NCI-H1048 (cell line): ENCODE measurements at places on chromosomes 7 and 10.

GRCh38 chr7:70153933-70154332, 555.7 kb downstream of the AUTS2 start:
- DNase-seq, result no peak

DNA sequence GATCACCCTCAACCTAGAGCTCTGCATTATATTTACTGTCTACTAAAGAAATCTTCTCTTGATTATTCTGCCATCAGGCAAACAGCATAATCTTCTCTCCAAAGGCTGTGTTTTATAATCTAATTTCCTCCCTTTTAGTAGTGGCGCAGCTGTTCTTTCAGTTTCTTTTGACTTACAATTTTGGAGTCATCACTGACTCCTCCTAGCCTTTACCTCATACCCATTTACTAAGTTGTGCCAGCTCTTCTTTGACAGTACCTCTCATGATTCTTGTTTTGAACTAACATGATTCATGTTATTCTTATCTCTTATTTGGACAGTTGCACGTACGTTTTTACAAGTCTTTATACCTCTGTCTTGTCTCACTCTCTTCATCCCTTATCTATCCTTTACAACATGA, 113.0 kb downstream of the FOXP2 start:
- no peak for DNase-seq

- no peak for DNase-seq
These were observed 7.3 kb upstream of the CABCOCO1 start for GRCh38 chr10:61655335-61655851.

GRCh38 chr10:49273082-49273465, 25.9 kb upstream of the C10orf71 start:
- DNase-seq, result no peak

GRCh38 chr10:86292462-86293395, 73.9 kb downstream of the GRID1 start:
- no peak for DNase-seq

- no peak for DNase-seq
These were observed 43.2 kb upstream of the TES start for GRCh38 chr7:116167177-116167576.

GRCh38 chr10:27192284-27192683, 37.1 kb downstream of the MASTL start:
- DNase-seq, result no peak

DNA sequence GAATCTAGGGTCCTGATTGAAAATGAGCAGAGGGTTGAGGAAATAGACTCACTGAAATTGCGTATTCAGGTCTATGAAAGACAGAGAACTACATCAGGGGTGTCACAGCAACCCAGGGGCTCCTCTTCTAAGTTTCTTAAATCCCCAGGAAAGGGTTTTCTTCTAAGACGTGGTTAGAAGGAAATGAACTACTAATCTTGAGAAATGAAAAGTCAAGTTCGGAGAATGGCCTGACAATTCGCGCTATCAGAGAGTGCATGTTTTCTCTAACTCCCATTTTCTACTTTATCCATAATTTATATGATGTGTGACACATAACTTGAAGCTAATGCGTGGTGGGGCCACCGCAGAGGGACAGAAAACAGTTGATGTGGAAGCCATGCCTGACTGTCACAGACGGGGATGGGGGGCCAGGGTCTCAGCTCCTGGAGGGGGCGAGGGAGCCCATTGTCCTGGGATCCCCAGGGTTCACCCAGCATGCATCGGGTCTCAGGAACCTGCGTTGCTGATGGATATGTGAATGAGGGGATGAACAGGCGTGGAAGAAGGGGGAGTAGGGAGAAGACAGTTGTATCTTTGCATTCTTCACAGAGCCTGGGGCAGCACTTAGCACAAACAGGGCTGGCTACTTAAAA, 86.3 kb downstream of the PTPRE start:
- DNase-seq, result no peak

DNA sequence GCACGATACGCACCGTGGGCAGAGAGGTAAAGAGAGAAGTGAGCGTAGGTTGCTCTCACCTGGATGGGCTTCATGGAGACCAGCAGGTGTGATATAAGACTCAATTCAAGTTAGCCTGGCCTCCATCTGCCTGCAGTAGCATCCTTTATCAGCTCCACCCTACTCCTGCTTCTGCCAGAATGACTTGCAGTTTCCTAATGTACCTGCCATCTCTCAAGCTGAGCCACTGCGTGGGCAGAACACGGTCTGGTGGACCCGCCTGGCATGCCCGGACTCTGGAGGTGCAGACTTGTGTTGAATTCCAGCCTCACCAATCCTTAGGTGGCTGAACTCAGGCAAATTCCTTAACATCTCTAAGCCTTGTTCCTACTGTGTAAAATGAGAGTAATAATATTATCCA, 64.3 kb downstream of the STEAP1B start:
- DNase-seq, result no peak

GRCh38 chr10:132551093-132551807, 13.7 kb downstream of the INPP5A start:
- no peak for DNase-seq

- DNase-seq, result no peak
These were observed 134.3 kb upstream of the ZMIZ1 start for GRCh38 chr10:78934532-78934898.

DNA sequence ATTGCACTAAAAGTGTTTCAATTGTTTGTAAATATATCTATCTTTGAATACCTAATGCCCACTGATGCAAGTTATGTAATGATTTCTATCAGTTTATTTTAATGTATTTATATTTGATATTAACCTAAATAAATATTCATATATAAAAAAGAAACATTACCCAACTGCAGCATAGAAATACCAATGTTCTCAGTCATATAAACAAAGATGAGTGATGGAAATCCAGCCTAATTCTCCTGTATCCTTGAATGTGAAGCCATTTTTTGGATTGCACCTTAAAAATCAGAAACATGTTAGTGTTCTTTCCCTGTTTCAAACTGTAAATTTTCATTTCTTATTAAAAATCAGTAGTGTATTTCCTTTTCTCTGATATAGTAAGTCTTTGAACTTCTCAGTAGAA, 305.8 kb upstream of the GNAI1 start:
- DNase-seq, result no peak

DNA sequence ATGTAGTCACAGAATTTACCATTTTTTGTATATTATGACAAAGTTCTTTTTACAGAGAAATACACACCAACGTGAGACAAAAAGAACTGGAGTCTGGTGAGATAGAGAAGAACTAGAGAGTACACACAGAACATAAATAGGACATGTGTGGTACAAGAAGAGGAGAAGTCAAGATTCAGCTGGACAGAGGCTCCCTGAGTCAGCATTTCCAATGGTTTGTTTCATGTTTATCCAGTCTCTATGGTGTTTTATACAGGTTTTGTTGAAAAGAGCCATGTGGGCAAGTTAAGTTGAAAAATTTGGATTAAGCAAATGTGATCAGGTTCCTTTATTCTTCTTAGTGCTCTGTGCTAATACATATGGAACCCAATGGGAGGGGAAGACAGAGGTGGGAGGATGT, 105.5 kb upstream of the AKR1E2 start:
- DNase-seq, result no peak

DNA sequence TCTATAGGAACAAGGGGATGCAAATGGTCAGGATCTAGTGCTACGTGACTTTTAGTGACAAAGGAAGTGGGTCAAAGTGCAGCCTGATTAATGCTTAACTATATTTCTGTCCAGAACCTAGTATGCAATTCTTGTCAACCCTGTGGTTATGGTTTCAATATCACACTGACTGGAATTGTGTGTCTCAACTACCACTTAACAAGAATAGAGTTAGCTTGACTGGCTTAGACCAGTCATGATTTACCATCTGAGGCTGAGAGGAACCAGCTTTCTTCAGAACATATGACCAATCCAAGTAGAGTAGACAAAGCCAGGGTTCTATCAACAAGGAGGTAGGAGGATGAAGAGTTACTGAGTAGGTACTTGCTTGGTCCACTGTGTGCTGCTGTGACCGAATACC, 54.4 kb downstream of the MYPN start:
- no peak for DNase-seq

- no peak for DNase-seq
These were observed 113.9 kb upstream of the PFKP start for GRCh38 chr10:2953495-2953894.

DNA sequence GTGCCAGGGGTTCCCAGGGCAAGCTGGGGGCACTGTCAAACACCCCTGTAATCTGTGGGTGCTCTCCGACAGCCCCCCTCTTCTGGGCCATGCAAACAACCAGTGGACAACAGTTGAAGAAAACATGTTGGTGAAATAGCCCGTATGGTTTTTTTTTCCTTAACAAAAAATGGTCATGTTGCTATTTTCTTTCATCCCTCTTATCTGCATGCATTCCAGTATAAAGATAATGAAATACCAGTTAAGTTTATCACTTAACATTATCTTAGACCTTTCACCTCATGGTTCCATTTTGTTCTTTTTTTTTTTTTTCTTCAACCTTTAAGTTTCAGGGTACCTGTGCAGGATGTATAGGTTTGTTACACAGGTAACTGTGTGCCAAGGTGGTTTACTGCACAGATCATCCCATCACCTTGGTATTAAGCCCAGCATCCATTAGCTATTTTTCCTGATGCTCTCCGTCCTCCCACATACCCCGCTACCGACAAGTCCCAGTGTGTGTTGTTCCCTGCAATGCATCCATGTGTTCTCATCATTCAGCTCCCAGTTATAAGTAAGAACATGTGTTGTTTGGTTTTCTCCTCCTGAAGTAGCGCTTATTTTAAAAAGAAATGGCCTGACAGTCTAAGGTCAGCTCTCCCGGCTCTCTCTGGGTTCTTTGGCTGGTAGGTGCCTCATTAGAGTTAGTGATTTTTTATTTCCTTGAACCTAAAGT, 110.1 kb downstream of the NRP1 start:
- no peak for DNase-seq

- no peak for DNase-seq
These were observed 97.6 kb upstream of the ZNF438 start for GRCh38 chr10:31129271-31129670.

- no peak for DNase-seq
These were observed 16.9 kb upstream of the ENTPD1 start for GRCh38 chr10:95739056-95739455.

- DNase-seq, result no peak
These were observed 50.2 kb downstream of the PDIA4 start for GRCh38 chr7:148978091-148978490.

GRCh38 chr10:120942806-120943413, 91.7 kb downstream of the WDR11 start:
- peak; percentile 61 for DNase-seq

DNA sequence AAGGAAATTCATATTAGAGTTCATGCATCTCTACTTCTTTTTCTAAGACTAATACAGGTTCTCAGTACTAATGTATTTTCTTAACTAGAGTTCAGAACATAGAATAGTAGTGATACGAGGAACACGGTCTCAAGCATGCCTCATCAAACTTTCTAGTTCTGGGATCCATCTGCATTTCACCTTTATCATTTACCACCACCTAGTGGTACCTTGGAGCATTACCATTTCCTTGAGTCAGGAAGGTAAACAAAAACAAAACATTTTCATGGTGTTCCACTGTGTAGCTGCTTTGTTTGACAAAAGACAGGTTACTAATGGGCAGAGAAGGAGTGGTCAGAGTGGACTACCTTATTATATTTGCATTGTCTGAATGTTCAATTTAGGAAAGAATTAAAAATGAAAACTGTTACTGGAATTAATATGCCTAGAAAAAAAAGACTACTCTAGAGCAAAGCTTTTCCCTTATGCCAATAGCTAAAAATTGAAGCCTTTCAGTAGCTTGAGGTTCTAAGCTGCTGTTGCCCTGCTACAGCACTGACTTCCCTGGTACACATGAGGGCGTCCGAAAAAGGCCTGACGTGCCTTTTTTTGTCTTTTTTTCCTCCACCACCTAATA, 44.5 kb downstream of the STARD3NL start:
- DNase-seq, result peak; percentile 39

- no peak for DNase-seq
These were observed 132.0 kb upstream of the MDFIC start for GRCh38 chr7:114789871-114790311.

- DNase-seq, result no peak
These were observed 3.3 kb upstream of the MTERF1 start for GRCh38 chr7:91883676-91884362.

- DNase-seq, result no peak
These were observed 3.4 kb upstream of the ACTR3C start for GRCh38 chr7:150326657-150327268.

GRCh38 chr10:76887223-76888010, 750.2 kb downstream of the KCNMA1 start:
- DNase-seq, result no peak

DNA sequence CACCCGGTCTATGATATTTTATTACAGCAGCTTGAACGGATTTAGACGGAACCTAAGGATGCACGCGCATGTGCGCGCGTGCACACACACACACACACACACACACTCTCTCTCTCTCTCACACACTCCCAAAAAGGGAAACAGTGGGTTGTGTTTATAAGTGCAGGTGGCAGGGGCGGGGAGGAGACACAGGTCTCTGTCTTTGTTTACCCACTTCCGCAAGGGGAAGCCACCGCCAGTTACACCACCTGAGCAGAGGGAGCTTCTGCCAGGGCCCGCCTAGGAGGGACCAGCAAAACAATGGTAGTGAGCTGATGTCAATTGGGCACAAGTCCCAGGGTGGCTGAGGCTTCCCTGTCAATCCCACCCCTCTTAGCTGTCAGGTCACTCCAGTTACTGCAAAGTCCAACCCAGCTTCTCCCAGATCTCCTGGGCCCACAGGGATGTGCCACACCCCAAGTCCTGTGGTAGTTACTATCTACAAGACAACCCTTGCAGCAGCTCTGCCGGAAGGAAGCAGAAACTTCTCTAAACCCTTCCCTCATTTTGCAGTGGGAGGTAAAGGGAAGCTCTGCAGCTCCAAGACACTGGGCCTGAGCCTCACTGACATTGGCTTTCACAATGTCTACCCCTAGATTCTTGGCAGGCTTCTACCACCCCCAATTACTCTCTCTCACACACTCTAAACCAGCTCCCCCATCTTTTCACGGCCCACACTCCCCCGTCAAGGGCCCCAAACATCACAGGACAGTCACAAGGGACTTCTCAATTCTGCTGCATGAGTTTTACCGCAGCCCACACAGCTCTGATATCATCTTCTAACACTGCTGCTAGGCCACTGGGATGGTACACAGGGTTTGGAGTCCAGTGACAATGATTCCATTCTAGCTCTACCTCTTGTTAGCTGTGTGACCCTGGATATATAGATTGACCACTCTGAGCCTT, 17.6 kb downstream of the ANXA11 start:
- DNase-seq, result no peak

DNA sequence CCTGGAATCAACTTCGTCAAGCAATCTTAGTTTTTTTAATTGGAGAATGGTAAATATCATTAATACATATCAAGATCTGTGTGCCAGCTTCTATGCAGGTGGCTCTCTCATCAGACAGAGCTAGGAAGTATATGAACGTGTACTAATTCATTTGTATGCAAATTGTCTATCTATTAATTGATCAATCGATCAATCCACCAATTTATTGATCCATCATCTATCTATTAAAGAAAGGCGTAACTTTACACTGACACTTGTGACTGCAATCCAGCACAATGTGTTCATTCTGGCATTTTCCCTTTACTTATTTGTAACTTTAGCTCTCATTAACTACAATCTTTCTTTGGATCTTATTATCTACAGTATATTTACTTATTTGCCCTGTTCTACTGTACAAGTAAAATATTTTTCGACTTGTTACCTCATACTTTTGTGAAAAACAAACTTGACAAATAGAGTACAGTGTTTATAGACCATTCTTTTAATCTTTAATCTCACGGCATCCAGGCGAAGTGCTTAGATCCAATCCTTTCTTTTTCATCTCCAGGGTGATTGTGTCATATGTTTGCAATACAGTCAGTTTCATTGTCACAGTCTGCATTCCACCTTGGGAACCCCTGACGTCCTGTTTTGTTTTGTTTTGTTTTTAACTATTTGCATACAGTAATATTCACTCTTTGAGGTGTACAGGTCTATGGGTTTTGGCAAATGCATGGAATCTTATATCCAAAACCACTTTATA, 22.0 kb upstream of the GHRHR start:
- no peak for DNase-seq
